ENCODE measurements at places on chromosomes 3 and 15.

- DNase-seq, result no peak
These were observed 663.2 kb upstream of the ZNF385D start for GRCh38 chr3:22414239-22414638.

GRCh38 chr3:120625159-120625586 is 29.0 kb downstream of the NDUFB4 start:
- no peak for DNase-seq

- DNase-seq, result no peak
These were observed 41.4 kb upstream of the KBTBD8 start for GRCh38 chr3:66956742-66957141.

- no peak for DNase-seq
These were observed 8.0 kb downstream of the DCUN1D1 start for GRCh38 chr3:182972387-182972786.

GRCh38 chr15:63497642-63498467 is 6.5 kb upstream of the USP3 start:
- no peak for DNase-seq

All from PC-9 (cell line).